ENCODE measurements at places on chromosomes 5 and 9. TPM values are rescaled to one million over a fixed set of nuclear protein-coding genes. Genes with fewer than 3 reads are reported as not detected.

CXCL14 gene
- 49.4 TPM for total RNA-seq

FOXD4L4 gene
- total RNA-seq: not detected

ORM2 gene
- not detected for total RNA-seq

- no peak for DNase-seq
Measured at GRCh38 chr5:180135967-180136629, 64.5 kb upstream of the RNF130 start.

- DNase-seq: no peak
Measured at GRCh38 chr5:142433526-142434321, 108.9 kb upstream of the SPRY4 start.

All from body of pancreas (tissue), 4 donors.